ENCODE measurements at places on chromosomes 3 and 15.
A peak's percentile ranks its signal among the peaks of the same experiment; 100 is the strongest.

DNA sequence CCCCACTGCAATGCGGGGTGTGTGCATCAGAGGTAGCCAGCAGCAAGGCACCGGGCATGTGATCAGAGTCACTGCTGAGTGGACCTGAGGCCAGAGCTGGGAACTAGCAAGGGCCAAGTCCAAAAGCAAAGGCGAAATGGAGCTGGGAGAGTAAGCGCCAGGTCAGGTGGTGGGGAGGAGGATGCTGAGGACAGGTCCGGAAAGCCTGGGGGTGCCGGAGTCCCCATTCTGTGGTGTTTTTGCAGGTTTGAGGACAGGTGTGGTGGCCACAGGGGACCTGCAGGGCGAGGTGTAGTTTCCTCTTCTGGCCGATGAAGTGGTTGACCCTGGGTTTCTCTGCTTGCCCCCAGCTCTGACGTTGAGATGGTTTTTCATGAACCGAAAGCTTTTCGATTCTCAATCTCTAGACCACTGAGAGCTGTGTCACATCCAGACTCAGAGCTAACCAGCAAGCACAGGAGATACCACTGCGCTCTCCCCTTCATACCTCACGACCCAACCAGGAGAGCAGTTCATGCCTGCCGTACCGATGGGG lies 35.0 kb upstream of the HES1 start:
- no peak for DNase-seq

- no peak for DNase-seq
Measured at GRCh38 chr3:50609763-50610085, 1.9 kb downstream of the CISH start.

DNA sequence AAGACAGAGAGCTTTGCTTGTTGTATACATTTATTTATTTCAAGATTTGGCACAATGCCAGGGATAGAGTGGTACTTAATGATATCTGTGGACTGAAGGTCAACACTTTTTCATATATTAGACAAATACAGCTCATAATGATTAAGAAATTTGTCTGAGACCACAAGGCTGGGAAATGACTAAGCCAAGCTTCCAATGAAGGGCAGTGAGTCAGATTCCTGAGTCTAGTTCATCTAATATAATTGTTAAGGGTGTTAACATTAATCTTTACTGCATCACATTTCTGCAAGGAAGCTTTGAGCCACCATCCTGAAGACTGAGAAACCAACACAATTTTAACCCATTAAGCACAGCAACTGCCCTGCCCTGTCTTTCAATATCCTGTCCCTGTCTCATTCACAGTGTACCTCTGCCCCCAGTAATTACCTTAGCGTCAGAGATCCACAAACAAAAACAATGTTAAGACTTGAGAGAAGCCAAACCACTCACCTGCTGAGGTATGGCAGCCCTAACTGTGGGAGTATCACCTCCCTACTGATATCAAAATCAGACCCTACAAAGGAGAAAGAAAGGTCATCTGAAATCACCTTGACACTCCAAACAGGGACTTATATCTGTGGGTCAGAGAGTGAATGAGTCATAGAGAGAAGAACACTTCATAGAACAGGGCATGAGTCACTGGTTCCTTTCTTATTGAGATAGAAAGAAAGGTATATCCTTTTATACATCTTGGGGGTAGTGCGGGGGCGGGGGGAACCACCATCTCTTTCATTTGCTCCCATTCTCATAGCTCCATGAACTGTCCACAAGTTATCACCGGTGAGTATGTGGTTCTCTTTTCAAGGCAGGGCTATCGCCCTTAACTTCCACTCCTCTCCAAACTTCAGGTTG lies 74.7 kb downstream of the MAGI1 start:
- no peak for DNase-seq

GRCh38 chr15:64979252-64979710 lies 10.4 kb downstream of the SPG21 start:
- DNase-seq = no peak

DNA sequence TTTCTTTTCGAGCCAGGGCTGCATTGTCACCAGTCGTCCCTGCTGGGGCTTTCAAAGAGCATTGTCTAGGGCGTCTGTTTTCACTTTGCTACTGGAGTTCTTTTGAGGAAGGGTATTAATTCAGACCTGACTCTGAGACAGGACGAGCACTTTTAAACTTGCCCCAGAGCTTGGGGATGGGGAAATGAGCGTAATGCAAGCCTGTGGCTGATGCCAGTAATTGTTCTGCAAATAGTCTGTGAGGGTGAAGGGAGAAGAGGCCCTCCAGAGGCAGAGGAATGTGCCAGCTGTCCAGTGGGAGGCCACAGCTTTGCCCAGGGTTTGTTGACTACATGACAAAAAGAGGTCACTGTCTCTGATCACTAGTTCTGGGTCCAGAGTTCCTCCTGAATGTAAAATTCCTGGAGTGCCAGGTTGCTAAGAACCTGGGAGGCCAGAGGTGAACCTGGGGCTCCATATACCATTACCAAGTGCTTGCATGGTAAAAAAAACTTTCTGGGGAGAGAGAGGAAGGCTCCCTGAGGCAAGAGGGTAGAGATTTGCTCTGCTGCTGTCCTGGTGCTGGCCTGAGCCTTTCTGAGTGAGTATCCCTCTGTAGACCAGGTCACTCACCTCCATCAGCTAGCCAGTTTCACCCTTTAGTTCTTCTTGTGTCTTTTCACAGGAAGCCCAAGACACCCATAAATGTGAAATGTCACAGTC lies 14.8 kb downstream of the EEFSEC start:
- DNase-seq = no peak

DNA sequence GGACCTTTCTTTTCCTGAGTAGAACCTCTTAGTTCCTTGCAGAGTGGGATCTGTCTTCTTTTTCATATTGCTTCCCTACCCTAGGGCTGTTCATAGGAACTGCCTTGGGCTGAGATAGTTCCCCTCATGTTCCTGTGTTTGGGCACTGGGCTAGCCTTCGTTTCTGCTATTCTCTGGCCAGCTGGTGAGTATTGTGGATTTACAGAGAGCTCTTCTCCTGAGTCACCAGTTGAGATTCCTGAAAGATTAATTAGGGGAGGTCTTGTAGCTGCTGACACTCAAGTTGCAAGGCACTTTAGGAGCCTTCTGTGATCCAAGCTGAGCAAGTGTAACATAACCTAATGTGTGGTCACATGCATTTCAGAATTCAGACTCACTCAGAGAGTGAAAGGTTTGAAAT lies 30.7 kb downstream of the CHD2 start:
- peak; percentile 51 for DNase-seq

GRCh38 chr15:85010071-85010385 lies 28.4 kb downstream of the PDE8A start:
- DNase-seq = no peak

GRCh38 chr3:141193066-141193830 lies 38.4 kb upstream of the PXYLP1 start:
- DNase-seq = no peak

DNA sequence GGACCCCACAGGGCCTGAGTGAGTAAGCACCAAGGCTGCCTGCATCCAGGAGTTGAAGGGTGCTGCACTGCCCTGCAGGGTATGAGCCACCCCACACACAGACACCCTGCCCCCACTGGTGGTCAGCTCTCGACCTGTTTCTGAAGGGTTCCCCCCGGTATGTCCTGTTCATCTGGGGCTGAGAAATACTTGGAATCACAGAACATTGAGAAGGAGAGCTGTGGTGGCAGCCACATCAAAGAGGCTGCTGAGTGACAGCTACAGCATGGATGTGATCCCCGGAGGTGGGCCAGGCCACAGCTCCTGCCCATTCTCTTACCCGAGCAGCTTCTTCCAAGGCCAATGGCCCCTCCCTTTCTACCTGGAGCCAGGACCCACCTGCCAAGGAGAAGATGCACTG lies 66.4 kb upstream of the PLXNA1 start:
- no peak for DNase-seq

GRCh38 chr15:38647683-38648082 lies 83.1 kb upstream of the RASGRP1 start:
- no peak for DNase-seq

- DNase-seq = peak; percentile 8
Measured at GRCh38 chr3:161316006-161316689, 55.2 kb downstream of the SPTSSB start.

DNA sequence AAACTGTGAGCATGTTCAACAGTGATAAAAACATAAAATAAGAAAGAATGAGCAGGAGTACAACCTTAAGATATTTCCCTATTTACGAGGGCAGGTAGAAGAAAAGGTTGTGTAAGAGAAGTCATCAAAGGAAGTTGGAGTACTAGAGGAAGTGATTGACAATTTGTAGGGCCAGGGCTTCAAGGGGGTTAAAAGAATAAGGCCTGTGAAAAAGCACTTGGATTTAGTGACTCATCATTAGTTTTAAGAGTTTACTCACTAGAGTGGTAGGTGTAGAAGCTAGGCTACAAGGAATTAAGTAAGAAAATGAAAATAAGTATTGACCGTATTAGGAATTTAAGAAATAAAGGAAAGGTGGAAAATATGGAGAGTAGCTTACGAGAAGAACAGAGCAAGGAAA lies 23.6 kb downstream of the KCNMB3 start:
- DNase-seq = no peak

- no peak for DNase-seq
Measured at GRCh38 chr3:189512039-189512438, 119.2 kb upstream of the TP63 start.

DNA sequence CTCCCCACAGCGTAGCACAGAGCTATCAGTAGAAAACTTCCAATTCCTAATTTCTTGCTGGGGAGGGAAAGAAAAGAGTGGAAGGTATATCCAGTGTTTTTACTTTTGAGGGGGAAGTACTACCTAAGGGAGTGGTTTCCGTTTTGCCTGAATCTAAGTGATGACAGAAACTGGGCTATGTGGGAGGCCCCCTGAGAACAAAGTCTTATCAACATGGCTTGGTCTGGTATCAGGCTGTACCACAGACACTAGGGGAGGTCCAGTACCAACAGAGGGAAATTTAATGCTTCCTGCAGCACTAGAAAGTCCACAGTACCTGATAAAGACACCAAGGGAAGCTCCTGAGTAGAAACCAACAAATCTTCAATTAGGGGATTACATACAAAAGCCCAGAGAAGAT lies 199.2 kb downstream of the IL5RA start:
- no peak for DNase-seq

Measured in AG09319 (cell line).